H7 (cell line): ENCODE measurements at places on chromosomes 12 and 14.

GRCh38 chr12:94977766-94978468 lies 25.6 kb downstream of the NDUFA12 start:
- DNase-seq = no peak

- DNase-seq = no peak
These were observed 80.6 kb upstream of the DICER1 start for GRCh38 chr14:95237958-95238340.

DNA sequence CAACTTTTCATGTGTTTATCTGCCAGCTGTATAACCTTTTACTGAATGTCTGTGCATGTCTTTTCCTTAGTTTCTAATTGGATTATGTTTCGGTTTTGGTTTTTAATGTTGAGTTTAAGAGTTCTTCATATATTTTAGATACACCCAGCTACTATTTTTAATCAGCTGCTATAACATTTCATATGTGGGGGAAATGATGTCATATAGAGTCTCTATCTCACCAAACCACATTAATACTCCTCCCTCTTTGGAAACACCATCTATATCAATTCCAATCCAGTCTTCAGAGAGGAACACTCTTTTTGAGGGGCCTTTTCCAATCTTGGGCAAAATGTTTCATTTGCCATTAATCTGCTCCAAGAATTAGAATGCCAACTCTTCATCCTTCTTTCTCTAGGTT lies 28.5 kb upstream of the GCH1 start:
- DNase-seq = no peak

DNA sequence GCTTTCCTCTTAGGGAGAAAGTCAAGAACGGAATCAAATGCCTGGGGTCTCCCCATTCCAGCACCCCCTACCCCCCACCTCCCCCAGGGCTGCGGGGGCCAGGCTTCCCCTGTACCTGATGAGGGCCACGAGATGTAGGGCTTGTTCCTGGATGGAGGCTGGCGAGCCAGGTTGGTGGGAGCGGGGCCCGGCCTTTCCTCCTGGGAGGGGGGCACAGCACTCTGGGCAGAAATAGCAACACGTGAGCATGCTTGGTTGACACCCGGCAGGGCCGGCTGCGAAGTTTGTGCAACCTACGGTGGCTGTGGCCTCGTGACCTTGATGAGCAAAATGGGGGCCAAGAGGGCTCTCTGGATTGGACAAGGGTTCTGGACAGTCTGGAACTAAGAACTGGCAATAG lies 15.7 kb downstream of the AMN start:
- DNase-seq = no peak

DNA sequence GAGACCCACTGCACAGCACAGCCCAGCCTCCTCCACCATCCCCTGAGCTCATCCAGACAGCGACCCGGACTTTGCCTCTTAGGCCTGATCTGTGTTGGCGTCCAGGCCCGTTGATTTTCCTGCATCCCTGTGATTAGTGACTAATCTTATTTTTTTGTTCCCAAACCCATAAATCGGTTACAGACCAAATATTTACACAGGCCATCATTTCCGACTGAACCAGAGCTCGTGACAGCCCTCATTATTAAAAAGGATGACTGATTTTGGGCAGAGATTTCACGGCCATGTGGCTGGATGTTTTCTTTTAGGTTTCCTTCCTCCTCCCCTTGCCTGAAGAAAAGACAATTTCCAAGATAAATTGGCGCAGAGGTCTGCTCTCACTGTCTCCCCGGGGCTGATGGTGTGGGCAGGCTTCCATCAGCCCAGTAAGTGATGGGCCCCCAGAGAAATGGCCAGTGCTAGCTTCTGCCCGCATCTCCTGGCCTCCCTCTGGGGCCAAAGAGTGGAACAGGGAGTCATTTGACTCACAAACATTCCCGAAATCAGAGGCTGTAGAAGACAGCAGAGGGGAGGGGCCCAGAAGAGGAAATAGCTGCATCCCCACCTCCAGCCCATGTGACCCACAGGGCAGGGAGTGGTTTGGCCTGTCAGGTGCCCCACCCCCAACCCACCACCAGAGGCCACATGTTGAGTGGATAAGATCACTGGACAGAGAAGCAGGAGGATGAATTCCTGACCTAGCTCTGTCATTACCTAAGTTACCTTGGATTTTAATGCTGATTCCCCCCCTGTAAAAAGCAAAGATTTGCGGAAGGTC lies 283.5 kb downstream of the KSR2 start:
- DNase-seq = peak; percentile 92

DNA sequence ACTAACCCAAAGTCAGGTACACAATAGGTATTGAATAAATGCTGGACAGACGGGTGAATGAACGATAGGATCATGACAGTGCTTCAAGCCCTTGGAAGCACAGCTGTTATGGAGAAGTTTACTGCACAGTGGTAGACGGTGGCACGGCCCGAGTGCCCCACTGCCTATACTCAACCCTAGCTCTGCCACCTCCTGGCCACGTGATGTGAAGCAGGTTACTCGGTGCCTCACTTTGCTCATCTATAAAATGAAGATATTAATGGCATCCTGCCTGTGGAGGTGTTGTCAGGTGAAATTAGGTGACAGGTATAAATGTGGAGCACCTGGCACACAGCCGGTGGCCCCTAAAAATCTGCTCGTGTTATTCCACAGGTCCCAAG lies 5.8 kb downstream of the ASB2 start:
- peak; percentile 79 for DNase-seq
